ENCODE measurements at places on chromosomes 1 and 21.

GRCh38 chr1:59188413-59189213 lies 108.3 kb upstream of the FGGY start:
- no peak for DNase-seq

DNA sequence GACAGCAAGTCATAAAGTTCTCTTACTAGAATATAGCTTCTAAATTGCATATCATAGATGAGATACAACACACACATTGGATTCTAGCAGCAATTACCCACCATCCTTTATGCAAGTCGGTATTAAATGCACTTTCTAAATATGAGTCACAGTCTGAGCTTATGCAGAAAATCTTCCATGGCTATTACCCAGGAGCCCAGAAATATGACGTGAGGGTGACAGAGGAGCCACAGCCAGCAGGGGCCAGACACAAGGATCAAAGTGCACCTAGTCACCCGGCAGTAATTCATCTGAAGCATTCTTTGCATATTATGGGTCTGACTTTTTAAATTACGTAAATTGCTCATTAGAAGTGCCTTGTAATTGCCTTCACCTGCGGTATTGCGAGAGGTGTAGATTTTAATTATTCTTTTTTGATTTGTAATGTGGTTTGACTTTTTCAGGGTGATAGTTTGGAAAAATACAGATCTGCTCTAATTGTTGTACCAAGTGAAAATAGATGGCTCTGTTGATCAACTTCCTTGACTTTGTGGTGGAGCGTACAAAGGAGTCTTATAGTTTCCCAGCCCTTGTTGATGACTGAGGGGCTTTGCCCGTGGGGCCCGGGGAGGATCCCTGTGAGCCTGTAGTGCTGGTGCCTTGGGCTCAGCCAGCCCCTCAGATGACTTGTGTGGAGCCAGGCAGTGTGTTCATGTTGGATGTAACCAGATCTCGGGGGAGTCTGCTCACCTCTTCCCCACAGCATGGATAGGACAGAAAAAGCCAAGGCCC lies 470.0 kb upstream of the VAMP3 start:
- DNase-seq = peak; percentile 7

- no peak for DNase-seq
These were observed 166.3 kb downstream of the DUSP10 start for GRCh38 chr1:221575605-221576004.

DNA sequence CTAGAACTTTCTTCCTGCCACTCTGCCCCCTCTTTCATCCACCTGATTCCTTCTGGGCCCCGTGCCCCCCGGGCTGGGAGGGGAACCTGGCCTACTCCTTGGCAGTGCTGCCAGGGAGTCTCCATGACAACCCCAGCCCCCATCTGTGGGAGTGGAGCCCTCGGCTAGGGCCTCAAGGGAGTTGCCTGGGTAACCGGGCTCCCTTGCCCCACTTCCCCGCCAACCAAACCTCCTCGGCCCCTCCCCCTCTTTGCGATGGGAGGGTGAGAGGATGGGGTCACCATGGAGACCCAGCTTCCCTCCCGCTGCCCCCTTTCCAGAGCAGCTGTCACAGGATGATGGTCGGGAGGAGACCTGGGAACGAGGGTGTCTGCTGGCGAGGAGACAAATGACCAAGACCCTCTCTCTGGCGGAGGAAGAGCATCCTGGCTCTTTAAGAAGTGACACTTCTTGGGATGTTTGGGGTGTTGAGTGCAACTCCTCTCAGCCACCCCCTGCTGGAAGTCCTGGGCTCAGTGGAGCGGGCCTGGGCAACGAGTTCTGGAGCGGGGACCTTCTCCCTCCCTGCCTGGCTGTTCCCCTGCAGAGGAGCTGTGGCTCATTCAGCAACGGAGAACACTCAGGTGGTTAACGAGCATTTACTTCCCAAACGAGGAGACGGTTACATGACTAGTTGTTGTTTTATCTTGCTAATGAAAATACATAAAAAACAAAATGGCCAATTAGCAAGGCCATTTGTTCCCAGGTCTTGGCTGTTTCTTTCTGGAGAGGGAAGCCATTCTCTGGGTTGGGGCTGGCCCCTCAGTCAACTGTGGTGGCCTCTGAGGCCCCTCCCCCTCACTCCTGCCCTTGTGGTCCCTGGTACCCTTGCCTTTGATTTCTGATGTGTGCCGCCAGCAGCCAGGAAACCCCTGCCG lies 82.8 kb downstream of the UBIAD1 start:
- no peak for DNase-seq

GRCh38 chr1:225652729-225653462 lies at the start of gene ENAH:
ENAH (minus strand) TSS chr1:225653123; CDS start chr1:225652690, 433 bp downstream.
- DNase-seq = no peak

- no peak for DNase-seq
These were observed 69.9 kb downstream of the RPS6KC1 start for GRCh38 chr1:213120961-213121360.

GRCh38 chr1:76857973-76858372 lies 9.3 kb upstream of the ST6GALNAC5 start:
- DNase-seq = no peak

DNA sequence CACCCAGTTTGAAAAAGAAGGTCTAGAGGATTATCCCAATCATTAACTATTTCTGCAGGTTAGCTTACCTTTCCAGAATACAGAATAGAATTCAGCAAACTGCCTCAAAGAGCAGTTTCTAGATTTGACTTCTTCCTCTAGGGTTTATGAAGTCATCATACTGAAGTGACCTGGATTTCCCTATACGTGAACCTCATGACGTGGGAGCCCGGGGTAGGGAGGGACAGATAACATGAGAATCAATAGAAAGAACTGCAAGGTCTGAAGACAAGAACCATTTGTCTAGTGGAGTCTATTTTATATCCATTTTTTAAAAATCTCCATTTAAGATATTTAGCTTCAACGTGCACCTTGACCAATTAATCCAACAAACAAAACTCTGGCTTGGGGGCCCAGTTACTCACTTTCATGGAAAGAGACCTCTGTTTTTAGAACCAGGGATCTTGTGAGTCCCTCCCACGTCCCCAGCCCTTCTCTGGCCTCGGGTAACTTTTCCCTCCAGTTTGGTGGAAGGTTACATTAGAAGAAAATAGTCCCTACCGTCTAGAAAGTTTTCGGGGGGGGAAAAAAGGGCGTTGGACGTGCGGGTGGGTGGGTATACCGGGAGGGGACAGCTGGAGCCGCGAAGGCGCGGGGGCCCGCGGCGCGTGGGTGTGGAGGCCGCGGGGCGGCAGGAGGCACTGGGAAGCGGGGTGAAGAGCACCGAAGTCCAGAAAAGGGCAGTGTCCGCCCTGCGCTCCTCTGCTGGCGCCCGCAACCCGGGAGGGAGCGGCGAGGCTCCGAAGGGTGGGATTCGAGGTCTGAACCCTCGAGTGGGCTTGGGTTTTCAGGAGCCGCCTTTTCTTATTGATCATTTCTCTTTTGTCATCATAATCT lies 13.8 kb upstream of the POGZ start:
- DNase-seq = no peak

- no peak for DNase-seq
These were observed 7.0 kb downstream of the FCAMR start for GRCh38 chr1:206963119-206963712.

GRCh38 chr21:46152927-46153246 lies 2.5 kb downstream of the FTCD start:
- no peak for DNase-seq

DNA sequence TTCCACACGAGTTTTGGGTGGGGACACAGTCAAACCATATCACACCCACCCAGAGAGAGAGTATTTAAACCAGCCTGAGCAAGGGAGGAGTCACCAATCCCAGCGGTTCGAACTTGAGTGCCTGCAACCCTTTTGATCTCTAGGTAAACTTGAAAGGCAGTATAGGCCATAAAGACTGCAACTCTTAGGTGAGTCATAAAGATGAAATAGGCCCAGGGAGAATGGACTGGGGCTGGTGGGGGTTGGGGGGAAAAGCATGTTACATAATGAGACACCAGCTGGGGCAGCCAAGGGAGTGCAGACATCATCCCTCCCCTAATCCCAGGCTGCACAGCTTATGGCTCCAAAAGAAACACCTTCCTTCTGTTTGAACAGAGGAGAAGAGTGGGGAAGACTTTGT lies 99.8 kb upstream of the LHX8 start:
- no peak for DNase-seq

DNA sequence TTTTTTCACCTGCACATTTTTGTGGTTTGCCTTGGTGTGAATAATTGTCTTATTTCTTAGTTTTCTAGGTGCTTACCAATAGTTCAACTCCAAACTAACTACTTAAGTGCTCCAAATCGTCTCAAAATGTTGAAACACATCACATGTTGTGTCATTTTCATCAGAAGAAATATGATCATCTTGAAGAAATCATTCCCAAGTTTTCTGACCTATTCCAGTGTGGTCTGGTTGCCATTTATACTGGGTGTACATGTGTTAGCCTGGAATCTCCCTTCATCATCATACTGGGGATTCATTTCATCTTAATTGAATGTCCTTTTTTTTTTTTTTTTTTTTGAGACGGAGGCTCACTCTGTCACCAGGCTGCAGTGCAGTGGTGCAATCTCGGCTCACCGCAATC lies 67.0 kb downstream of the EIF2B3 start:
- DNase-seq = no peak

DNA sequence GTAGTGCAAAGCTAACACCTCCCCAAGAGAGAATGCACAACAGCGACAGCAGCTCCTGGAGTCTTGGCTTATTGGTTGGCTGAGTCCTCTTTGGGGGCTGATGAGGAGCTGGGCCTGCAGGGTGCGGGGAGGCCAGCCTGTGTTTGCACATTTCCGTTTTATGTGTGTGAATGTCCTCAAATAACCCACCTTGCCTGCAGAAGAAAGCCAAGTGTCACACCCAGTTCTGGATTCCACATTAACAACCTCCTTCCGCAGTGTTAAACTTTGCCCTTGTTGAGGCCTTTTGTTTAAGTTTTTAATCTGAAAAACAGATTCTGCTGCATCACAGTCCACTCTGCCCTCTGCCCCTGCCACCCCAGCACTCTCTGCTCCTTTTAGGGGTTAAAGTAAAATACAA lies 274.5 kb downstream of the TM2D1 start:
- no peak for DNase-seq

DNA sequence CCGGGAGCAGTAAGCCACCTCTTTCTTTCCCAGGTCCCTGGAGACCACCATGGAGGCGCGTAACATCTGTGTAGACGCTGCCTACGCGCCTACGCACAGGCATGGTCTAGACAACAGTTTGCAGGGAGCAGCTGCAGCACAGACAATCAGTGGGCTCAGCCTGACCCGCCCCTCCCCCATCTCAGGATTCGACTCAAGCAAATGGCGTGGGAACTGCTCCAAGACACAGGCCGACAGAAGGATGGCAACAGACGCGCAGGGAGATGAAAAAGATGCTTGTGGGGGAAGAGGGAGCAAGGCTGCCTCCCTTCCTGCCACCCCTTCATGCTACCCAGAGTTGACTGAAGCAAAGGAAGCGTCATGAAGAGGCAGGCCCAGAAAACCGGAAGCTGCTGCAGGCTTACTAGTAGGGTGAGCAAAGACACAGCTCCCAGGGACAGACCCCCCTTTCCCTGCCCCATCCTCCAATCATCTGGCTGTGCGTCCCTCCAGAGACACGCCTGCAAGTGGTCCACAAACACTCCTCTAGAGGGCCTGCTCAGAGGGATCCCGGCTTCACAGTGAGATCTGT lies 19.5 kb downstream of the STK40 start:
- no peak for DNase-seq

DNA sequence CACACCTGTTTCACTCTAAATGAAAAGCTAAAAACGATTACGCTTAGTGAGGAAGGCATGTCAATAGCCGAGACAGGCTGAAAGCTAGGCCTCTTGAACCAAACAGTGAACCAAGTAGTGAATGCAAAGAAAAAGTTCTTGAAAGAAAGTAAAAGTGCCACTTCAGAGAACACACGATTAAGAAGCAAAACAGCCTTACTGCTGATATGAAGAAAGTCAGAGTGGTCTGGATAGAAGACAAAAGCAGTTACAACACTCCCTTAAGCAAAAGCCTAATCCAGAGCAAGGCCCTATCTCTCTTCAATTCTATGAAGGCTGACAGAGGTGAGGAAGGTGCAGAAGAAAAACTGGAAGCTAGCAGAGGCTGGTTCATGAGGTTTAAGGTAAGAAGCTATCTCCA lies 130.7 kb downstream of the SIPA1L2 start:
- no peak for DNase-seq

- DNase-seq = no peak
These were observed at the start of gene OR10R2 for GRCh38 chr1:158471920-158472319. OR10R2 (plus strand) TSS chr1:158472220; CDS start chr1:158472326, 106 bp downstream.

GRCh38 chr21:36960676-36961284 lies 5.7 kb downstream of the HLCS start:
- DNase-seq = no peak

DNA sequence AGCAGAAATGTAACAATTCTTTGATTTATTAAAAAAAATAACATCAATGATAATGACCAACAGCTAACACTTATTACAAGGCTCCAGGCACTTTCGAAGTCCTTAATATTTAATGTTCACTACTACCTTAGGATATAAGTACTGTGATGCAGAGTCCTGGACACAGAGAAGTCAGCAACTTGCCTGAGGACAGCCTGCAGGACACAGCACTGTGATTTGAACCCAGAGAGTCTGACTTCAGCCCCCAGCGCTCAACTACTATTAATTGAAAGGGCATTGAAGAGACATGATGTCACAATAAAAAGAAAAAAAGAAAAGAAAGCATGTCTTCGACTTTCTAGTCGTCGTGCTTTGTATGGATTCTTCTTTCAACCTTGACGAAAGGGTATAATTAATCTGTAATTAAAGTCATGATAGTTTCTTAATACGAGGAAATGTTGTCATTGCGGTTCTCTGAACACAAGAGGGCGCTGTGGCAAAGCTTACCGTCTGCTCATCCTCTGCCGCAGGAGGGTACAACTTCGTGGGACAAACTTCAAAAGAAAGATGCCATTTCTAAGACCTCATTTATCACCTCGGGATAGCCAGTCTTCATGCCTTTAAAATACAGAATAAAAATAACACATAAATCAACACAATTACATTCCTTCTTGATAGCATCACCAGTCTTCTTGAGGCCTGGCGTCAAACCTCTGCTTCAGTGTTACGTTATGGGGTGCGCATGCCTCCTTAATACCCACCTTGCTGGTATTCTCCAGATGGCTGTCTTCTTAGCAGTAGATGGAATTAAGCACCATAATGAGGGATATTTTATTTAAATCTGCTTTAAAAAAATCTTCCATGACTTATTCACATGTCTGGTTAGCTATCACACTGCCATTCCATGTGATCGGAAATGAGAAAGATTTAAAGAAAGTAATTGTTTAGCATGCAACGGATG lies 240.1 kb downstream of the DISC1 start:
- DNase-seq = no peak

- peak; percentile 41 for DNase-seq
These were observed 18.8 kb downstream of the ITSN1 start for GRCh38 chr21:33661146-33661545.

GRCh38 chr21:43361493-43362296 lies 65.2 kb downstream of the SIK1 start:
- DNase-seq = peak; percentile 66

- no peak for DNase-seq
These were observed 125.3 kb downstream of the DNM3 start for GRCh38 chr1:171966426-171967220.

Data from keratinocyte (primary cell).